ENCODE measurements at places on chromosomes 6 and 20.
A peak's percentile ranks its signal among the peaks of the same experiment; 100 is the strongest.

DNA sequence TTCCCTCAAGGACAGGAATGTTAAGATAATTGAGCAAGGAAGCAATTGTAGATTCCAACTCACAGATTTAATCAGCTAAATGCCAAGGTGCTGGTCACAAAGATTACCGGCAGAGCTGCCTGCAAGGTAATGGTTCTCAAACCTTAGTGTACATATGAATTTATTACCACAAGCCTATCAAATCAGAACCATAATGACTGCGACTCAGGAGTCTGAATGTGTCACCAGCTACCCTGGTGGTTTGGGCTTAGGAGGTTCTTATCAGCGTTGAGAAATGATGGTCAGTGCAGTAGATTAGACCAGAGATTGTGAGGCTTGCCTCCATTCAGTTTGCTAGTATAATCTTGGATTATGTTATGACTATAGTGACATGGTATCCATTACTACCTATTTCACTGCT lies 78.9 kb downstream of the MTFR2 start:
- DNase-seq = no peak

DNA sequence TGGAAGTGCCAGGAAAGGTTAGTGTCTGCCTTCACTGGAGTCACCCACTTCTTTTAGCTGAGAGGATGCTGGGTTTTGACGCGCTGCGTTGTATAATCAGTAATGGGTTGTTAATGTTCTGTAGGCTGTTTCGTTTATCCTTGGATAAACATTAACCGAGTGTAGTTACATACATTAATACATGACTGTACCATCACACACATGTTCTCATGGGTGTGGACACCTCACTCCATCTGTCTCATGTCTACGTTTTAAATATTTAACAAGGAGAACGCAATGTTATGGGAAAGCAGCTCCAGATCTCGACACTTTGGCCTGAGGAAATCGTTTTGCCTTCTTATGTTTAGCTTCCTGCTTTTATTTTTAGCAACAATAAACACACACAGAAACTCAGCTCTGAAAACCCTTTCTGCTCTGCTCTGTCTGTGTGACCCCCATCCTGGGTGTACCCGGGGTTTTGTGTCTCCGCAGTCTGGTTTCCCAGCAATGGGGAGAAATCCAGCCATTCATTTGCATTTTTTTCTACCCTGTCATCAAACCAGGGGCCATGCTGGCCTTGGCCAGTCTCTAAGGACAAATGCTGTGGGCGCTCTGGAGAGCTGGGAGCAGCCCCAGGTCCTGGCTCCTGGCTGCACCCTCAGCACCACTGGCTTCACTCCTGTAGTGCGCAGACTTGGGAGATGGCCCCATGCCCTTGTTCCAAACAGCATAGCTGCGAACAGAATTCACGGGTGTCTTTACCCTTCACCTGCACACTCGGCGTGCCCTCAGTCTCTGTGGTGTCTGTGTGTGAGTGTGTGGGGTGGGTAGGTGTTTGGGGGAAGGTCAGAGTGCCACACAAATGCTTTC lies 110.8 kb downstream of the ERMARD start:
- no peak for DNase-seq

DNA sequence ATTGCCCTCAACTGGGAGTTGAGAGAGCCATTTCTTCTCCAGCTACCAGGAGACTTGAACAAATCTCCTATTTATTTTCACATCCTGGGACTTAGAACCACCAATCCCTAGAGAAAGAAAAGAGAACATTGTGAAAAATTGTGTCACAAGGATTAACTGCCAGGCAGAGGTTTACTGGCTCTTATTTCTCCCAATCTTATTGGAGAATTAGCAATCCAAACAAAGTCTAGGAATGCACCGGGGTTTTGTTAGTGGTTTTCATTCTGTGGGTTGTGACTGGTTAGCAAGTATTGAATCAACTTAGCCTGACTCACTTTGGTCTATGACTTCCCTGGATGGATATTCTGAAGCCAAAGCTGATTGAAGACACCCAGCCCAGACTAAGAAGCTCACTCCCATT lies 21.2 kb upstream of the ENPP5 start:
- no peak for DNase-seq

- no peak for DNase-seq
These were observed 43.4 kb downstream of the TRAF3IP2 start for GRCh38 chr6:111562246-111562645.

DNA sequence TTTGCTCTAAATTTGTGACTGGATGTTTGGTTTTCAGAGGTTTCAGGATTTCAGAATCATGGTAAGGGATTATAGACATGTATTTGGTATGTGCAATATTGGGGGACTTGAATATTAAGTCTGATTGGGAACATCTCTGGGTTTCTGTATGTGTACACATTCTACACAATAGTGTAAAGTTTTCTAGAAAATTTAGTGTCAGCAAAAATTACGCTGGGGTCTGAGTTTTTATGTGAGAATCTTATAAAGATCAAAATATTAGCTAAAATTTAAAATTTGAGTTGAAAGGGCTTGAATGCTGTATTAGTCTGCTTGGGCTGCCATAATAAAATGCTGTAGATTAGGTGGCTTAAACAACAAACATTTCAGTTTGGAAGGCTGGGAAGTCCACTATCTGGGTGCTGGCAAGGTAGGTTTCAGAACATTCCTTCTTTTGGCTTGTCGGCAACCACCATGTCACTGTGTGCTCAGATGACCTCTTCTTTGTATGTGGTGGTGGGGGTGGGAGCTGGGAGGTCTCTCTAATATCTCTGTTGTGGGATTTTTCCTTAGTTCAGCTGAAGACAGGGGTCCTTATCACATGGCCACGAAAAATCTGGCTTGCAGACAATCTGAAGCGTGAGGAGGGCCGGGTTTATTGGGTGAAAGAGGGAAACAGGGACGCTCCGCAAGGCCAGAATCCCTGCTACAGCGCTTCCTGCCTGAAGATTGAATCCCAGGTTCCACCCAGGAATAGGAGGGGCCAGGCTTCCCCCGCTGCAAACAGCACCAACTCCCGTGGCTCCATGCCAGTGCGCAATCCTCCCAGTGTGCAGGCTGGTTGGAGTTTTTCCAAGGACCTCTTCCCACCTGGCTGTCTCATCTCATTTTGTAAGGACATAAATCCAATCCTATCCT lies 299.7 kb downstream of the PLCB1 start:
- no peak for DNase-seq

GRCh38 chr6:42091718-42092023 lies 41.3 kb downstream of the TAF8 start:
- DNase-seq = no peak

DNA sequence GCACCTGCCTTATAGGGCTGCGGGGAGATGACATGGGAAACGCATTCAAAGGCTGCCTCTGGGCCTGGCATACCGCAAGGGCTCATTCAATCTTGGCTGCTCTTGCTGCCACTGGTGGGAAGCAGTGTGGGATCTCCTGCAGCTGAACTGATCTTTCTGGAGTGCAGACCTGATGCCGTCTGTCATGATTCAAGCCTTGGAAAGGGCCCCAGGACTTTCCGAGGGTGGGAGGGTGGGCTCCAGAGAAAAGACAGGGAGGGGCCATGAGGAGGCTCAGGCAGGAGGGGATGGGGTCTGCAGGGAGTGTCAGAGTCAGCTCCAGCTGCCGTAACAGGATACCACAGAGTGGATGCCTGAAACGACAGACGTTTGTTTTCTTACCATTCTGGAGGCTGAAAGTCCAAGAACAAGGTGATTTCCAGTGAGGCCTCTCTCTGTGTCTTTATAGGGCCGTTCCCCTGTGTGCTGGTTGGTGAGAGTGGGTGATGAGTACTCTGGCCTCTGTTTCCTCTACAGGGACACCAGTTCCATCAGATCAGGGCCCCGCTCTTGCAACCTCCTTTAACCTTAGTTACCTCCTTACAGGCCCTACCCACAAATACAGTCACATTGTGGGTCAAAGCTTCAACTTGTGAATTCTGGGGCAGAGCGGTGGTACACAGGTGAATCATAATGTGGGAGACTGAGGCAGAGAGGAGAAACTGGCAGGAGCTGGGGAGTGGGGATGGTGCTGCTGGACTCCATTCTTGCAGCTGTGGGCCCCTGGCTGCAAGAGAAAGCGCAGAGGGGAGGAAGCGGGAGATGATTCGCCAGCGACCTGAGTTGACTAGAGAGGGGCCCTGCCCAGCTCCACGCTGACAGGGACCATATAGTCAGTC lies 148.4 kb downstream of the SYCP2 start:
- DNase-seq = no peak

- no peak for DNase-seq
These were observed 34.1 kb upstream of the ESR1 start for GRCh38 chr6:151773382-151773781.

- no peak for DNase-seq
These were observed 859.3 kb upstream of the FLRT3 start for GRCh38 chr20:15196547-15197255.

- no peak for DNase-seq
These were observed 14.8 kb downstream of the RALY start for GRCh38 chr20:34008477-34008876.

DNA sequence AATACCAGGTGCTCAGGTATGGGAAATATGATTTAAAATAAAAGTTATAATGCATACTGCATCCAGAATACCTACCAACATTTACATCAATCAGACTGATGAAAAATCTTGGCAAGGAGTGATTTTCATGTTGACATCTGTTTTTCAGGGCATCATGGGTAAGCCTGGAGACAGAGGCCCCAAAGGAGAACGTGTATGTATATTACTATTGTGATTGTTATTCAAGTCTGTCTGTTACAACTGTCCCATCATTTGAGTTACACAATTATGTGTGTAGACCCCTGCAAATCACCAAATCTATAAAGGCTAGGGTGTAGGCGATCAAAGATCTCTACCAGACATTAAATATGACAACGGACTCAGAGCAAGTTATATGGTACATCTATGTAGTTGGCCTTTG lies 118.2 kb downstream of the COL9A1 start:
- DNase-seq = no peak

GRCh38 chr6:90190752-90191395 lies 105.8 kb downstream of the BACH2 start:
- no peak for DNase-seq

DNA sequence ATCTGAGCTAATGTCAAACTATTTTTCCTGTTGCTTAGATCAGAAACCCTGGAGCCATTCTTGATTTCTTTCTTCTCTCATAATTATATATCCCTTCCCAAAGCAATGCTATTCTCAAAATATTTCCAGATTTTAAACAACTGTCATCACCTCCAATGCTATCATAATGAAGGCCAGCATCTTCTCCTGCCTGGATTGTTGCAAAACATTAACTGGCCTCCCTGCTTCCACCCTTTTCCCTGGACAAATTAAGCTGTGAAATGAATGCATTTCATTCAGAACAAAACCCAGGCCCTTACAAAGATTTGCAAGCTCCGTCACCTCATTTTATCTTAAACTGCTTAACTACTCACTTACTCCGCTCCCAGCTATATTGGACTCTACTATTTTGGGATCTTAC lies 535.3 kb upstream of the HS3ST5 start:
- no peak for DNase-seq

GRCh38 chr20:18650224-18650623 lies 62.4 kb downstream of the DTD1 start:
- DNase-seq = no peak

DNA sequence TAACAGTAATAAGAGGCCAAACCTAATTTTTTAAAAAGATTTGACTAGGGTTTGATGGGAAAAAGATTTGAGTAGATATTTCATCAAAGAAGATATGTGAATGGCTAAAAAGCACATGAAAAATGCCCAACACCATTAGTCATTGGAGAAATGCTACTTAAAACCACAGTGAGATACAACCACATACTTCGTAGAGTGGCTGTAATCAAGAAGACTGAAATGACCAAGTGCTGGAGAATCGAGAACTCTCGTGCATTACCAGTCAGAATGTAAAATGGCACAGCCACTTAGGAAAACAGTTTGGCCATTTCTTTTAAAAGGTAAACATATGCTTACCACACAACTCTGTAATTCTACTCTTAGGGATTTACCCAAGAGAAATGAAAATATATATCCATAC lies 175.5 kb downstream of the EYA2 start:
- DNase-seq = no peak

DNA sequence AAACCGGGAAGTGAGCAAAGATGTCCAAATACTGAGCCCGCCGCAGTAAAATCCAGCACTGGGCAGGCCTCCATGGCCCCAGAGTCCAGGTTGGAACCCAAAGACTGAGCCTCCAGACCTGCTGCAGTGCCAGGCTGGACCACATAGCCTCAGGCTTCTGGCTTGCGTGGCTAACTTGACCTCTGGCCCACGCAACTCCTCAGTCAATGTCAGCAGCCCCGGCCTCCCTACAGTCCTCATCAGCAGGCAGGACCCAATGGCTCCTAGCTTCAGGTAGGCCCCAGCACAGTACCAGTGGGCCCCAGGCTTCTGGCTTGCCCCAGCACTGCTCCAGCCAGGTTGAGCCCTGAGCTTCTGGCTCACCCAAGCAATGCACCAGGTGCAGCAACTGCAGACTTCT lies 245.1 kb upstream of the AFDN start:
- DNase-seq = no peak

DNA sequence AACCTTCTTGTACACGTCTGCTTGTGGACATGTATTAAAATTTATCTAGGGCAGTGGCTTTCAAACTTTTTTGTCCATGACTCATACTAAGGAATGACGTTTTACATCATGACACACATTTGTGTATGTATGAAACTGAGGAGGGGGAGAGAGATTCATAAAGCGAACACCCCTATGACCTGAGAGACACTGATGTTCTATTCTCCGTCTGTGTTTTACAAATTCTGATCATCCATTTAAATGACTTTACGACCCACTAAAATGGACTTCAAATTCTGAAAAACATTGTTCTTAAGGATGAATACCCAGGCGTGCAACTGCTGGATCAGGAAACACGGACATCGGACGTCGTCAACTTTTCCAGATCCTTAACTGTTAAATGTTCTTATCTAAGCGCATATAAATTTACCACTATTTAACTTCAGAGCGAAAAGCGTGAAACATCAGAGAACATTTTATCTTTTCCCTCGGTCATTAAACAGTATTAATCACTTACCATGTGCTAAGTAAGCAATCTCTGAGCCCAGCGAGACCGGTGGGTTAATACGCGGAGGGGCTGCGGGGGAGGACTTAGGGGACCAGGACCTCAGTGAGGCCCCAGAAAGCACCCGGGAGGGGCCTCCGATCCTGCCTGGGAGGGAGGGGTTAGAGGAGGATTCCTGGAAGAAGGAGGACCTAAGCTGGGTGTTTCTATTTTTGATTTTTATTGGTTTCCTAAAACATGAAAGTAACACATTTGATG lies 1.2 kb downstream of the PLAGL1 start:
- DNase-seq = no peak

DNA sequence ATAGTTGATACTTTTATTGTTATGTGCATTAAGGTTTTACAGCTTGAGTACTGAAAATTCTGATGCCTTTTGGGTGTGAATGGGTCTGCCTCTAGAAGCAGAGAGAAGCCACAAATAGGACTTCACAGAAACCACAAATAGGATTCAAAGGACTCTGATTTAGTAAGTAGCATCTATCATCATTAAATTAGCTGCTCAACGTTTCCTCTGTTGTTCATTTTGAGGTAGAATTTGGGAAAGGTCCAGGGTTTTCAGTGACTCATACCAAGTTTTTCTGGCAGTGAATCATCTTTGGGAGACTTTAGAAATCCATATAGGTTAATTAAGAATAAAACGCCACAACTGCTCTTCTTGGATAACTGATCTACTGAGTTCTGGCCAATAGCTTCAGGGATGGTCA lies 105.1 kb downstream of the PHF3 start:
- no peak for DNase-seq

GRCh38 chr20:58603721-58604120 lies 47.4 kb upstream of the STX16 start:
- no peak for DNase-seq

GRCh38 chr6:29764422-29765196 lies 41.4 kb downstream of the HLA-F start:
- DNase-seq = no peak

- DNase-seq = peak; percentile 26
These were observed 83.9 kb upstream of the CEP85L start for GRCh38 chr6:118735320-118735719.

- no peak for DNase-seq
These were observed 168.6 kb downstream of the RNF144B start for GRCh38 chr6:18555750-18556149.
